ENCODE measurements at places on chromosomes 2 and 18.

DNA sequence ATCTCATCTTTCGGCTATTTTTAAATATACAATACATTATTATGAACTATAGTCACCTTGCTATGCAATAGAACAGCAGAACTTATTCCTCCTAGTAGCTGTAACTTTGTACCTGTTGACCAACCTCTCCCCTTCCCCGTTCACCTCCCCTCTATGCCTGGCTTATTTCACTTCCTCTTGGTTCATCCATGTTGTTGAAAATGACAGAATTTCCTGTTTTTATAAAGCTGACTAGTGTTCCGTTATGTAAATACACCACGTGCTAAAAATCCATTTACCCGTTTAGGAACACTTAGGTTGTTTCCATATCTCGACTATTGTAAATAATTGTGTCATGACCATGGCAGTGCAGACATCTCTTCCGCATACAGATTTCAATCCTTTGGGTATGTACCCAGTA is 10.3 kb downstream of the ALPI start:
- no peak for DNase-seq

- DNase-seq: no peak
These were observed 202.7 kb downstream of the AGPS start for GRCh38 chr2:177595126-177595845.

DNA sequence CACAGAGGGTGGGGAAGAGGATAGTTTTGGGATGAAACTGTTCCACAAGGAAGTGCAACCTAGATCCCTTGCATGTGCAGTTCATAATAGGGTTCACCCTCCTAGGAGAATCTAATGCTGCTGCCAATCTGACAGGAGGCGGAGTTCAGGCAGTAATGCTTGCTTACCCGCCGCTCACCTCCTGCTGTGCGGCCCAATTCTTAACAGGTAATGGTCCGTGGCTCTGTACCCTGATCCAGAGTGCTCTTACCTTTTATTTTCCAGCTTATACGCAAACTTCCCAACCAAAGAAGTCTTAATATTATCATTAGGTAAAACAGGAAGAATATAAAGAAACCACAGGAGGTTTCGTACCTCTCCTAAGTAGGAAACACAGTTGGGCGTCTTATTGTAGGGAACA is 82.7 kb upstream of the CD302 start:
- no peak for DNase-seq

DNA sequence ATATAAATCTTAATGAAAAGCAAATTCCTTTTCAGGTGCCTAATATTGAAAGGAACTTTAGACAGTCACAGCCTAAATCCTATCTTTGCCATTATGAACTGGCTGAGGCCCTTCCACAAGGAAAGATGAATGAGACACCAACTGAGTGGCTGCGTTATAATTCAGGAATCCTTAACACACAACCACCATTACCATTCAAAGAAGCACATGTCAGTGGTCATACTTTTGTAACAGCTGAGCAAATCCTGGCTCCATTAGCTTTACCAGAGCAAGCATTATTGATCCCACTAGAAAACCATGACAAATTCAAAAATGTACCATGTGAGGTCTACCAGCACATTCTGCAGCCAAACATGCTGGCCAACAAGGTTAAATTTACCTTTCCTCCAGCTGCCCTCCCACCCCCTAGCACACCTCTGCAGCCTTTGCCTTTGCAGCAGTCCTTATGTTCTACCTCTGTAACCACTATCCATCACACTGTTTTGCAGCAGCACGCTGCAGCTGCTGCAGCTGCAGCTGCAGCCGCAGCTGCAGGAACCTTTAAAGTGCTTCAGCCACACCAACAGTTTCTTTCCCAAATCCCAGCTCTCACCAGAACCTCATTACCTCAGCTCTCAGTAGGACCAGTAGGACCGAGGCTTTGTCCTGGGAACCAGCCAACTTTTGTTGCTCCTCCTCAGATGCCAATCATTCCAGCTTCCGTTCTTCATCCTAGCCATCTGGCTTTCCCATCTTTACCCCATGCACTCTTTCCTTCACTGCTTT is 340.1 kb downstream of the ZNF804A start:
- DNase-seq: no peak

DNA sequence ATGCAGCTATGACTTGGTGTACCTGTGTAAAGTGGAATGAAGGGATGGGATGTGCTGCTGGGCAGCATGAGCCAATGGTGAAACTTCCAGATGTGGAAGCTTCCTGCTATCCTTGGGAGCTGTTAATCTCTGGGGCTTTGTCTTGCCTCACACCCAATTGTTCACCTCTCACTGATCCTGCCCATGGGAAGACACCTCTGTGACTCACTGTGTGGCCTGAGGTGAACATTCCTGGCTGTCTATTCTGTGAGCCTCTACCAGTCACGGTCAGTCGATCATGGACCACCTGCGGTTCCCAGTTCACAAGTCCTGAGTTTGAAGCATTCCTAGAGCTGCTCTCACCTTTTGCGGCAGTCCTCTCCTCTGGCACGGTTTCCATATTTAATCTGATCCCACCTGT is 12.1 kb downstream of the NEURL3 start:
- DNase-seq: no peak

DNA sequence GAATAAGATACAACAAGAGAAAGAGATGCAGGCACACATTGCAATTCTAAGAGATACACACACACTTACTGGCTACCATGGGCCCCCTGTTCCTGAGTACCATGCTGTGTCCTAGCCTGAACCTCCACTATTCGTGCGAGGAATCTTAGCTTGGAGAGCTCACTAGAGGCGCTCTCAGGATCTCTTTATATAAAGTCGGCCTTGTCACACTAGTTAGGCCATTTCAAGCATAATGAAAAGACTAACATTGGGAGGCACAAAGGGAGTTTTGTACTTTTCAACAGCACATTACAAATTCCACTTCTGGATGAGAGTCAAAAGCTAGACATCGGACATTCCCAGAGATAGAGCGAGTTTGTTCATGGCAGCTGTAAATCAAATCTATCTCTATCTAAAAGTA is 365.2 kb downstream of the DSEL start:
- DNase-seq: no peak

Data from activated CD8-positive, alpha-beta memory T cell treated with anti-CD3 and anti-CD28 coated beads, Interleukin-2, amount 50 U/mL, for 48 hours (primary cell).